ENCODE measurements at places on chromosomes 3 and 15.

DNA sequence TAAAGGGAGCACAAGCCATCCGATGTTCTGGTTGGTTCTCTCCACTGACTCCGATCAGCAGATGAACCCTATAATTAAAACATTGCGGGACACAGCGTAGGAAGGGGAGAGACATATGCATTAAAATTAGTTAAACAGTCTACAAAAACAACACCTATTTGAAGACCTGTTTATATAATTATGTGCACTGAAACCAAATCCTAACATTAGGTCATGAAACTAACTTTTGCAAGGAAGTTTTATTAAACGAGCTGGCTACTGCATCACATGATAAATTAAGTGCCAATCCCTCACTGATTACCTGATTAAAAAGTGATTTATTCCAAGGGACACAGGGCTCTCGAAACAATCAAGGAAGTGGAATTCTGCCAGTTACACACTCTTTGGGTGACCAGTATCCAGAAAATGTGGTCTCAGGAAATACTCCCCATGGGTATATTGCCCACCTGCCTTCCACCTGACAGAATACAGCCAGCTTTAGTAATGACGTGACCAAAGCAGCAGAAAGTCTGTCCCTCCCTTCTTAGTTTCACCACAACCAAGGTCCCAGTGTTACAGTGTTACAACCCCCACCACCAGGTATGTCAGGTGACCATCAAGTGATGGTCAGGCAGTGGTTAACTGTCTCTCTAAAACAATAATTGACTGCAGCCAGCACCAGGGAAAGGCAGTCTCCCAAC, 69.5 kb downstream of the HERC1 start:
- DNase-seq = no peak

DNA sequence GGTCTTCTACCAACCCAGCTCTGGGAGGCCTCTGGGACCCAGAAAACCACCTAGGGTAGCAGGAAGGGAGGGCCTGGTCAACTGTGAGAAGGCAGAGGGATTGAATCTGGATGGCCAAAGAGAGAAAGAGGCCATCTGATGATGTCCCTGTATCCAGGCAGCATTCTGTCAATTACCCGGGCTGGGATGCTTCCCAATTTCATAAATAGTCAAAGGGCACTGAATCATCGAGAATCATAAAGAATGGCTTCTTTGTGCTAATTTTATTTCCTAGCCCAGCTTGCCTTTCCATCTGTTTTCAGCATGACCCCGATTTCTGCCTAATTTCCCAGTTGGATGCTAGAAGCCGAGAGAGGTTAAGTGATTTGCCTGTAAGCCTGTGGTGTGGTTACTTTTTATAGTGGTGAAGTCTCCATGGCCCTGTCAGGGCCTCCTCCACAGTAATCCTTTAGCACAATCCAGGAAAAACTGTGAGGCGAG, 129.2 kb downstream of the FAM43A start:
- no peak for DNase-seq

DNA sequence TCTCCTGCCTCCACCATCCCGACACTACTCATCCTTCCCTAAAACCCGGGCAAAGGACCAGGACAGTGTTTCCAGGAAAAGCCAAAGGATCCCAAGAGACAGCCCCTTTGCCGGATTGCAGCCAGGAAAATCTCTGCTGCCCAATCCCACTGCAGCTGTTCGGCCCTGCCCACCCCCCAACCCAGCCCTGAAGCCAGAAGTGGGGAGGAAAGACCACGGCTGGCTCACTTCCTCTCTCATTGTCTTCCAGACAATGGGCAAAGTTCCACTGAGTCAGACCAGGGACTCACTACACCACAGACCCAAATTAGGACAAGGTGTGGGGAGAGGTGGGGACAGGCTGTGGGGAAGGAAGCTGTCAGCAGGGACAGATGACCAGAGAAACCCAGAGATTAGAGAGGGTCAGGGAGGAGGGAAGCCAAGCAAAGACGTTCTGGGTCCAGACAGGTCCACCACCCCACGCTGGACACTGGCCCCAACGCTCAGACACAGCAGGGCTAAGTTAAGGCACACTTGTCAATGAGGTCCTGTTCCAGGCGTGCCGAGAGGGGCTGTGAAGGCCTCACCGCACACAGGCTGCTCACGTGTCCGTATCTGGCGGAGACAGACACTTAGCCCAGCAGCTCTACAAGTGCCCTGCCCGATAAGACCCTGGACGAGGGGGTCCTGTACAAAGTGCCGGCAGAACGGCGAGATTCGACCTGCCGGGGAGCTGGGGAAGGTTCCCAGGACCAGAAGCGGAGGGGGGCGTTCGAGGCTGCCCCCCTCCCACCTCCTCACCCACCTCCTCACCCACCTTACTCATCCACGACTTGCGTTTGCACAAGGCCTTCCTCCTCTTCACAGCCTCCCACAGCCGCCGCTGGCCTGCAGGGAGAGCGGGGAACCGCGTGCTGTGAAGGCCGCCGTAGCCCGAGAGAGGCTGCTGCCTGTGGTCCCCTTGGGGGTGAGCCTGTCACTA, 21.9 kb downstream of the TNK2 start:
- DNase-seq = no peak

DNA sequence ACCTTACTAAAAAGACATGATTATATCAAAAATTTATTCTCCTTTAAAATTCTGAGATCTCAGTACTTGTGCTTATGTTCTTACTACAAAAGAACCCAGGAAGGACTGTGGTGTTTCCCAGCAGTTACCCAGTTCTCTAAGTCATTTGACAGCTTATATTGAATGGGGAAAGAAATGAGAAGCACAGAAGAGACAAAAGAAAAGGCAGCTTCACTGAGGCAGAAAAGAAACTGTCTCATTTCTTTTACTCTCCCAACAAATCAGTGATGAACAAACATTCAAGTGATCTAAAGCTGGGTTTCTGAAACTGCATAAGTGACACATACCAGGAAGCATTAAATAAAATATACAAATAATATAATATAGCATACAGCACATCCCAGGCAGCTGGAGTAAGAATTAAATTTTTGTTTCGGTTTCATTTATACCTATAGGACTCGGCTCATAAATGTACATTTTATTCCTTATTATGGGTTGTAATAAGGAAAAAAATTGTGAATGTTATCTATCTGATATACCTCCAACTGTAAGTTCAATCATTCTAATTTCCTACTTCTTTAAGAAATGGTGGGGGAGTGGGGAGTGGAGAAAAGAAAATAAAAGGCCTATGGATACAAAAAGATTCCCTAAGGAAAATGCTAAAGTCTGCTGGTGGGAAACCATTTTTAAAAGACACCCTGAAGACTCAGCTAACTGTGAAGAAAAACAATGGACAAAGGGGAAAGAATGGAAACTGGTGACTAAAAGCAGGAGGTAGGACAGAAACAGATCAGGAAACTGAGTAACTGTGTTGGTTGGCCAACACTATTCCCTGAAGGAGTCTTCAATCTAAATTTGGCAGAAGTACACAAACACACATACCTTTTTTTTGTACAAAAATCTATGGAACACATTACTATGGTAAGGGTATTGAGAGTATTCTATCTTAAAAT, 156.8 kb downstream of the TBC1D5 start:
- DNase-seq = no peak

DNA sequence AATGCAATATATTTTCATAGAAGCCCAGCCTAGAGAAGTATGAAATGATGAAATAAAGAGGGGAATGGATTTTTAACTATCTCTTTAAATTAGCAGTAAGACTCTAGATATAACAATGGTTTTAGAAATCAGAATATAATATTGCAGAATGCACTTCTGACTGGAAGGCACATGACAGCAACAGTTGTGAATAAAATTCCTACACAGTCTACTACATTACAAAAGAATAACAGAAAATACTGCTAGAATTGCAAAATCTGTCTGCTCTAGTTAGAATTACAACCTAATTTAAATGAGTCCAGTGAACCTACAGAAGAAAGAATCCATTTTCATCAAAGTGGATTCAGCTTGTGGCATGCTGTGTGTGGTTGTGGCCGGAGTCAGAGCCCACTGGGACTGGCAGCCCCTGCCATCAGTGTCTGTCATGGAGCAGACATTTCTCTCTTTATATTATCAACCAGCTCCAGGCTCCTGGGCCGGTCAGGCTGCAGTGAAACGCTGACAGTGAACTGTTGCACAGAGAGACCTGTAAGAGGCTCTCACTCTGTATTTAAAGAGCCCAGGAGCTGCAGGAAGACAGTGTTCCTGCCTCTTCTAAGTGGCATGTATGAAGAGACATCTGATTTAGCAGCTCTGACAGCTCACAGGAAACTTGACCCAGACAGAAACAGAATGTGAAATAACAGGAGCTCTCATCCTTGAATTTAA, 1523.8 kb upstream of the CADM2 start:
- no peak for DNase-seq
